ENCODE measurements at places on chromosomes 2 and 18. TPM values are rescaled to one million over a fixed set of nuclear protein-coding genes. Genes with fewer than 3 reads are reported as not detected.

- no peaks in the 10 kb centered on the region for H3K36me3 ChIP-seq
- H3K27me3 ChIP-seq, result peaks cover 6% of the 10 kb centered on the region
- H3K4me1 ChIP-seq, result no peaks in the 10 kb centered on the region
- no peak overlapping the region for H3K27ac ChIP-seq
- DNase-seq, result no peak
- no peak overlapping the region for H3K4me3 ChIP-seq
Measured at GRCh38 chr18:37460604-37461003, 105.0 kb downstream of the CELF4 start.

GRCh38 chr2:98465456-98466226 lies 21.0 kb downstream of the INPP4A start:
- H3K27ac ChIP-seq, result peak overlapping the region; percentile 95
- DNase-seq, result peak; percentile 83
- H3K4me1 ChIP-seq, result peaks cover 88% of the 10 kb centered on the region
- peaks cover 3% of the 10 kb centered on the region for H3K36me3 ChIP-seq
- H3K27me3 ChIP-seq, result no peaks in the 10 kb centered on the region

GRCh38 chr2:71858071-71858470 lies 289.6 kb downstream of the CYP26B1 start:
- no peaks in the 10 kb centered on the region for H3K36me3 ChIP-seq
- H3K4me1 ChIP-seq, result no peaks in the 10 kb centered on the region
- peaks cover 9% of the 10 kb centered on the region for H3K27me3 ChIP-seq
- DNase-seq, result no peak

DNA sequence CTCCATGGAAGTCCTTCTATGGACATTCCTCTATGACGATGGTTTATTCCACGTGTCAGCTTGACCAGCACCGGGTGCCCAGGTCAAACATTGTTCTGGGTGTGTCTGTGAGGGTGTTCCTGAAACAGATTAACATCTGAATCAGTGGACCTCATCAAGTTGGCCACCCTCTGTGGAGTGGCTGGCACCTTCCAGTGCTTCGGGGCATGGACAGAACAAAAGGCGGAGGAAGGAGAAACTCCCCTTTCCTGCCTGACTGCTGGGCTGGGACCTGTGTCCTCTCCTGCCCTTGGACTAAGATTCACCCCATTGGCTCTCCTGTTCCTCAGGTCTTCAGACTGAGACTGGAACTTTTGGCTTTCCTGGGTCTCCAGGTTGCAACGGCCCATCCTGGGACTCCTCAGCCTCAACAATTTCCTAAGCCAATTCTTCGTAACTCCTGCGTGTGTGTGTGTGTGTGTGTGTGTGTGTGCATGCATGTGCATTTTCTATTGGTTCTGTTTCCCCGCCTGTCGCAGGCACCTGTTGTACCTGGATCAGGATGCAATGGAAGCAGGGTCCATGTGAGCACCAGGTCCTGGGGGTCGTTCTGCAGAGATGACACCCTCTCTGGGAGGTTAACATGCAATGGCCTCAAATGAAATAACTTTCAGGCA lies 357.2 kb upstream of the SALL3 start:
- no peak for DNase-seq
- H3K27ac ChIP-seq, result no peak overlapping the region
- H3K27me3 ChIP-seq, result peaks cover 27% of the 10 kb centered on the region
- no peak overlapping the region for H3K4me3 ChIP-seq
- no peaks in the 10 kb centered on the region for H3K36me3 ChIP-seq
- H3K4me1 ChIP-seq, result no peaks in the 10 kb centered on the region

- H3K4me1 ChIP-seq, result no peaks in the 10 kb centered on the region
- no peak overlapping the region for H3K4me3 ChIP-seq
- H3K27ac ChIP-seq, result no peak overlapping the region
- H3K36me3 ChIP-seq, result no peaks in the 10 kb centered on the region
- peaks cover 3% of the 10 kb centered on the region for H3K27me3 ChIP-seq
- DNase-seq, result no peak
Measured at GRCh38 chr18:61528961-61529360, 195.7 kb downstream of the CDH20 start.

TMEM198 gene
- total RNA-seq, result 0.86 TPM

HOXD3 gene
- total RNA-seq, result not detected

POTEJ gene
- total RNA-seq, result not detected
